ENCODE measurements at places on chromosomes 6 and 20.

DNA sequence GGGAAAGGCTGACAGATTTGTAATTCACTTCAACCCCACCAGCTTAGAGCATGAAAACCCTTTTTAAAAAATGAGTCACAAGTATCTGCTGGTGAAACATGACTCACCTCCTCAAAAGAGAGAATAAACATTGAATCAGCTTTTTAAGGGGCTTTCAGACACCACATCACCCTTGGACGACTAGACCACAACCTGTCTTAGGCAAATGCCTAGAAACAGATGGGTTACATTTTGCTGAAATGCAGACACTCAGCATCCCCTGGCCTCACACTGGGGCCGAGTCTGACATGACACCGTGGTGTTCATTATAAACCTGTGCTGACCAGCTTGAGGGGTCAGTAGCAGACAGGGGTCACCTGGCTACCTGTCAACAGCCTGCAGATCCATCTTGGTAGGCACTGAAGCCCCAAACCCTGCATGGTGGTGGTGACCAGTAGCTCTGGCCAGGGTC is 175.3 kb upstream of the CST7 start:
- DNase-seq: no peak

DNA sequence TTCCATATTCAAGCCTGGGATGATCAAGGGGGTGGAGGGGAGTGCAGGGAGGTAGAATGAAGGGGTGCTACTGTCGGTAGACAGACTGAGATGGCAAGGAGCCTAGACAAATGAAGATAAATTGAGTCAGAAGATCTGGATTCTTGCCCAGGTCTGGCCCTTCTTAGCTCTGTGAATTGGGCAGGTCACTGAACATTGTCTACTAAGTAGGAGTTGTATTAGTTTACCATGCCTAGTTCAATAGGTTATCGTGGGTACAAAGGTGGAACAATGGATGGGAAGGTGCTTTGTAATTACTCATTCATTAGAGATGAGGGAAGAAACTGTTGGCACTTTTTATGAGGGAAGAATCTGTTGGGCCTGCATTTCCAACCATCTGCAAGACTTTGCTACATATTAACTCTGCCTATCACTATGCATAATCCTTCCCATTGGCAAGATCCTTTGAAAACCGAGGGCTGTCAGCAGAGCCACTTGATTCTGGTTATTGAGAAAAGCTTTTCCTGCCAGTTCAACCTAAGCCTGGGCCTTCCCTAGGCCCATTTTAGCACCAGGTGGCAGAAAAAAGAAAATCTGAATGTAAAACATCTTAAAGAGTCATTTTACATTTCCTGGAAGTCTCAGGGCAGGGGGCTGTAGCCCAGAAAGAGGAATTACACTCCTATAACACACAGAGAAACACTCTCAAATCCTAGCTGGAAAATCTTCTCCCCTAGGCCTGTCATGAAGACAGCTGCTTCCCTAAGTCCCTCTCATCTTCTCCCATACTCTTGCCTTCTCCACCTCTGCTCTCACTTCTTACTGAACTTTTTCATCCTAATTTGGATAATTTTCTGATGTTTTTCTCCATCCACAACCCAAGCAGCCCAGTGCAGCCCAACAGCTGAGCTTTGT is 103.5 kb downstream of the CD24 start:
- no peak for DNase-seq

GRCh38 chr6:104540743-104541142 is 319.0 kb downstream of the HACE1 start:
- no peak for DNase-seq

GRCh38 chr6:97850458-97851212 is 567.6 kb upstream of the MMS22L start:
- no peak for DNase-seq

GRCh38 chr6:157186785-157187181 is 136.5 kb downstream of the TMEM242 start:
- DNase-seq: no peak

DNA sequence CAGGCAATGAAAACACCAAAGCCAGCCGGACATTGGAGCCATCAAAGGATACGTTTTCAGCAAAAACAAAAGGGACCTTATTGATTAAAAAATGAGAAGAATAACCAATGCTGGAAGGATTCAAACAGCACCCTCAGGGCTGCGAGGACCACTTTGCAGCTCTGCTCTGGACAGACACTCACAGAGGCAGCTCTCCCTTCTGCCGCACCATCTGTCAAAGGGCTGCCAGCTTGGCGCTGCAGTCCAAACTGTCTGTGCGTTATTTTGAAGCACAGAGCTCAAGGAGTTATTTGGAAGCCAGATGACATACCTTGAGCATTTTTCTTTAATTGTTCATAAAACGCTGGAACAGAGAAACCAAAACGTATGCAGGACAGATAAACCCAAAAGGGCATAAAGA is 85.2 kb downstream of the KIF16B start:
- DNase-seq: no peak

DNA sequence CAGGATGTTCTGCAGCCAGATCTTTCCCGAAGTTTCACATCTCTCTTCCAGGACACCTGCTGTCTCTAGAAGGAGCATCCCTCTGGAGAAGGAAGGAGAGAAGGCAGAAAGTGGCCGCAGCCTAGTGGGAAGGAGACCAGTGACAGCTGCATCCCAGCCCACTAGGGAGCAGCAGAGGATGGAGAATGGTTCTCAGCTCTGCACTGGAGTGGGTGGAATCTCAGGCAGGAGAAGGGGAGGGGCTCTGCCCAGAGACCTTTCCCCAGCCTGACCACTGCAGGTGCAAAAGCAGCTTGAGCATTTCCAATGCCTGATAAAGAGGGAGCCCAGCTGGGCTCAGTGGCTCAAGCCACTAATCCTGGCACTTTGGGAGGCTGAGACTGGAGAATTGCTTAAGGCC is 32.3 kb downstream of the NCR2 start:
- DNase-seq: peak; percentile 73

DNA sequence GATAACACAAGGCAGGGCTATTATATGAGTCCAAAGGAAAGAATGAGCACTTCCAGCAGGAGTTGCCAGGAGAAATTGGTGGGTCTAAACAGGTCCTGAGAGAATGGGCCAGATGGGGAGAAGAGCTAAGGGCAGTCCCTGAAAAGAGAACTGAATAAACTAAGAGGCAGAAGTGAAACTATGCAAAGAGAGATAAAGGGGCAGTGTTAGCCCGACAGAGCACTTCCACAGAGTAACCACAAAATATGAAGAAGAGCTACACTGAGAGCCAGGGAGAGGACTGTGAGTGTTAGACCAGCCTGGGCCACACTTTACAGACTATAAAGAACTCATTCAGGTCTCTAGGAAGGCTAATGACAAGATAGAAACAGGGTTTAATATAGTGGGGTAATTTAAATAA is 43.8 kb downstream of the RALGAPA2 start:
- DNase-seq: no peak

GRCh38 chr6:44000164-44000842 is 126.9 kb downstream of the MRPL14 start:
- no peak for DNase-seq

DNA sequence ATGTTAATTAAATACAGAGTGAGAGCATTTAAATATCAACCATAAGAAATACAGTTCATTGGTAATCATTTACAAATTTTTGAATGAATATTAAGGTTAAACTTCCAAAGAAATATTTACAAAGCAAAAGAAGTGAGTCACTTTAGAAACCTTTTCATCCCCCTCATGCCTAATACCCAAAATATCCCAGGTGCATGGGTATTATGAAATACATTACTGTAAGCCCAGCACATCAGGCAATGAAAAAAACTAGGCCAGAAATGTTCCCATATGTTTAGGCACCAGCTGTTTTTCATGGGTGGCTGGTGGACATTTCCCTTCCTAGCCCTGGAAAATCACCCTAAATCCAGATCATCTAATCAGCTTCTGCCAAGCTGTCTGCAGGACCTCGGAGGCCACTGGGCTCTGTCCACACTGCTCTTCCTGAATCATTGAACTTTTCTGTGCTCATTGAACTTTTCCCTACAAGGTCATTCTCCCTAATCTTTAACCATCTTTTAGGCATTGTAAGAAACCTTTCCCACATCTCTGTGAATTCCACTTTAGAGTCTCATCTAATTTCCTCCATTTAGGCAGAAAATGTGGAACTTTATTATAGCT is 145.3 kb upstream of the STXBP5 start:
- no peak for DNase-seq

GRCh38 chr20:4435671-4436455 is 285.8 kb upstream of the PRND start:
- DNase-seq: no peak

DNA sequence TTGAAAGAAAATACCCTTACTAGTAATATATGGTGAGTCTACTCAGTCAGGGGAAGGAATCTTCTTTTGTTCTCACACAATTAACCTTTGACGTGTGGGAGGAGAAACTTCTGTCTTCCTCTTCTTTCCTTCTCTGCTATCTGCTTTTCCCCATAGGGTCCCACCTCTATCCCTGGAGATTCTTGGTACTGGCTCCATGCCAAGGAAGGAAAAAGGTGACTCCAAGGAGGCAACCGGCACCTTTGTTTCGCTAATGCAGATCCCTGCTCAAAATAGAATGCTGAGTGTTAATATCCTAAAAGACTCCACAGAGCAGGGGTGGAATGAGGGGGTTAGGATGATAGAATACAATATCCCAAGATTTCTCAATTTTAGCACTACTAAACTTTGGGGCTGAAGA is 116.7 kb downstream of the CD164 start:
- no peak for DNase-seq

All from progenitor cell of endocrine pancreas (in vitro differentiated cells).